ENCODE measurements at places on chromosomes 5 and 9.

DNA sequence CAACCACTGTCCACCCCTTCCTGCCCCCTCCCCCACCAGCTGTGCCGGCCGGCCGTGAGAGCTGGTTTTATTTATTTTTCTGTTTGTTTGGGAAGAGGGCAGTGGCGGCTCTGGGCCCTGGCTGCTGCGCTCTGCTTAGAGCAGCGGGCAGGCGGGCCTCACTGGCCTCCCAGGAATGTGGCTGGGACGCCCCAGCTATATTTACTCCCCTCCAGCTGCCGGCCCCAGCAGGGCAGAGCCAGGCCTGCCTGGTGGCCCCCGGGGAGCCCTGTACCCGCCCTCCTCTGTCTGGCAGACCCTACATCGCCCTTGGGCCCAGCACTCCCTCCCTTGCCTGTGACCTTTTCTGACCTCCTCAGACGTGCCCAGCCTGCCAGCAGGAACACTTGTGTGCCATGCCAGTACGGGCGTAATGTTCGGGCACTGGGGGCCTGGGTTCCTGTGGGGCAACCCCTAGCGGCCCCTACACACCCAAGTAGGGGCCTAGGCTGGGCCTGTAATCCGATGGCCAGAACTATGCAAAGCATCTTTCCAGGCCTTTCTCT, 7.7 kb downstream of the CXXC5 start:
- no peak for DNase-seq

DNA sequence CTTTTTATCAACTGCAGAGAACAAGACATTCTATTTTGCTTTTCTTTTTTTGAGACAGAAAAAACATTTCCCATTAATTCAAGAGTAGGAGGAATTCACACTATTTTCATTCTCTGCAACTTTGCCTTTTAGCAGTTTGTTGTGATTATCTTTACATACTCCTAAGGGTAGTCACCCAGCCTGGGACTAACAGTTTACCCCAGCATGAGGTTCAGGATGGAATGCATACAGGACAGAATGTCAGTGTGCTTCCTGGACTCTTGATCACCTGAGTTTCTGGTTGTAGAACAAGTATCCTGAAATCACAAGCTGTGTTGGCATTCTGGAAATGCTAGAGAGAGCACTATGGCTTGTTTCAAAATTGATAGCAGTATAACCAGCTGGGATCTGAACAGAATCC, 368.1 kb downstream of the KIF4B start:
- DNase-seq = no peak

GRCh38 chr9:13809401-13809800, 504.5 kb downstream of the NFIB start:
- DNase-seq = no peak

DNA sequence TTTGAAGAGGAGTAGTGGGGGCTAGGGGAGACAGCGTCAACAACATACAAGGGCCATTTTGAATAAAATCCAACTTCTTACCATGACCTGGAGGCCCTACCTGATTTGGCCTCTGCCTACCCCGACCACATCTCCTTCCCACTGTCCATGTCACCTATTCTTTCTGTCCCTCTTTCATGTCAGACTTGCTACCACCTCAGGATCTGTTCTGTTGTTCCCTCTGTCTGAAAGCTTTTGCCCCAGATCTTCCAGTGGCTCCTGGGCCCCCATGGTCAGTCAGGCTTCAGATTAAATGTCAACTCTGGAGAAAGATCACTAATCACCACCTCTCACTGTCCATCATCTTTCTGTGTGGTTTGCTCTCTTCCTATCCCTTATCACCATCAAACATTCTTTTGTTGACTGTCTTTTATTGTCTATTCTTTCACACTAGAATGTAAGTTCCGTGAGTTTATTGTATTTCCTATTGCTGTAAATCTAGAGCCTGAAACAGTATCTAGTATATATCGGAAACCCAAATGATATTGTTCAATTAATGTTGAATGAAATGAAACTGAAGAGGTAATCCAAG, 31.2 kb upstream of the APC start:
- DNase-seq = no peak

GRCh38 chr9:87610200-87611155, 112.8 kb downstream of the DAPK1 start:
- no peak for DNase-seq

GRCh38 chr9:92964607-92965060, 17.3 kb downstream of the FGD3 start:
- no peak for DNase-seq

DNA sequence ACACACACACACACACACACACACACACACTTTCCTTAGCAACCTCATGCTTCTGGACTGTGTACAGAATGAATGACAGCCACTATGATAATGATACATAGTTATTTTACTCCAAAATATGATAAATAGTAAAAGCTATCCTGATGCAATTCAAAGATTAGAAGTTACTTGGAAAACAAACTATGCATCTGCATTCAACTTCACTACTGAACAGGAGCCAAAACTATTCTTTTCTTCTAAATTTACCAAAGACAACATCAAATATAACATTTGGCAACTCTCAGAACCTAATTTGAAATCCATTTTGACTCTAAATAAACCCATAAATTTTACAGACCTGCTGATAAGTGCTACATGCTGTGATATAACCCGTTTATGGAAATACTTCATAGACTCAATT, 33.3 kb downstream of the GLIS3 start:
- DNase-seq = no peak

- no peak for DNase-seq
Measured at GRCh38 chr5:155260798-155261197, 247.2 kb downstream of the KIF4B start.

GRCh38 chr5:61933787-61934626, 372.0 kb upstream of the KIF2A start:
- DNase-seq = peak; percentile 62

- no peak for DNase-seq
Measured at GRCh38 chr5:35618304-35618636, 607 bp downstream of the SPEF2 start.

DNA sequence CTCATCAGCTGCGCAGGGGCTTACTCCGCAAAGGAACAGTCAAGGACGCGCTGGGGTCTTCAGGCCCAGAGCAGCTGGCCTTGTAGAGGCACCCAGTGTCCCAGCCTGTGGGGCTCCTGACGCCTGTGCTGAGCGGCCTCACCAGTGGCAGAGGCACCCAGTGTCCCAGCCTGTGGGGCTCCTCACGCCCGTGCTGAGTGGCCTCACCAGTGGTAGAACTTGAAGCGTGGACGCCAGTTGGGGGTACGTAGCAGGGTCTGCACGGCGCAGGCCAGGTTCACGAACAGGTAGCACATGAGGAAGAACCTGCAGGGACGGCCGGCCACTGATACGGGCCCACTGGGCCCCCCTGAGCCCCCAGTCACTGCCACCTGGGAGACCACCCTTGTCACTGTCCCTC, 35.9 kb downstream of the SLC12A7 start:
- no peak for DNase-seq

DNA sequence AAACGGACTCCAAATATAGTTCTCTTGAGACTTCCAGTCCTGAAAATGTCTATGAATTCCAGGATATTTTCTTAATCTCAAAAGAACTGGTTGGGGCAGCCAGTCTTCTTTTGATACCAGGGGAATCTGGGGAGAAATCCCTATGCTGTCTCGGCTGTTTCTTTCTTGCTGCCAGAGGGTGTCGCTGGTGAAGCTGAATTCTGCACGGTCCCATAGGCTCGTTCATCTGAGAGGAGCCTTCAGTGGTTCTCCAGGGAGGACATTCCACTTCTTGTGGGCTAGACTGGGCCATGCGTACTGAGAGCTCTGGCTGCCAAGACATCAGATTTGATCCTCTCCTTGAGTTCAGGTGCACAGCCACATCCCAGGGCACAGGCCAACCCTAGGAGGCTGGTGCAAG, 155.0 kb upstream of the CLINT1 start:
- no peak for DNase-seq

DNA sequence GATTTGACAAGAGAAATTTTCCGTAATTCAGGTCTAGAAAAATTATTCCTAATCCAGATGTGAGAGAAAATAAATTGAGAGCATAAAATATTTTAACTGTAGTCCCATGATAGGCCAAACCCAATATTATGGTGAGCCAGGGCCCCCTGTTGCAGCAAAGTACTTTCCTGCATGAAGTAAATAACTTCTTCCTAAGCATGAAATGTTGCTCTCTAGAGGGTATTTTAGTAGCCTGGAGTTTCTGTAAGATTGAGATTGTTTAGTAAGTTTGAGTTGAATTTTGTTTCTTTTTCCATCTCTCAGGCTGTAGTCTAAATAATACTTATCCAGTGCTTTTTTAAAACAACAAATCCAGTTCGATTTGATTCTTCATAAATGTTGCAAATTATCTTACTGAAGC, 317.5 kb upstream of the MPDZ start:
- no peak for DNase-seq

DNA sequence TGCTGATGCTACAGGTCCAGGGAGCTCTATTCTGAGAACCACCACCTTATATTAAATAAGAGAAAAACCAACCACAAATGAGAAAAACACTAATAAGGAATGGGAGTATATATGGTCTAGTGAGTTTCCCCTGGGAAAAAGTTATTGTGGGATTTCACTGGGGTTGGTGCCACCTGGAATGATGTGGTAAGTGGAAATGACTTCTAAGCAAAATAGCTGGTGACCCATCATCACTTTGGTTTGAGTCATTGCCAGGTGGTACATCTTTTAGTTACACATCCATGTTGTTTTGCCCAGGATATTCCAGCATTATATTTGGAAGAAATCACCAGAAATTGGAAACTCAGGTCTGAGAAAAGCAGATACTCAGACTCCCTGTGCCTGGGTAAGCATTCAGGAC, 437.3 kb downstream of the DTWD2 start:
- no peak for DNase-seq

DNA sequence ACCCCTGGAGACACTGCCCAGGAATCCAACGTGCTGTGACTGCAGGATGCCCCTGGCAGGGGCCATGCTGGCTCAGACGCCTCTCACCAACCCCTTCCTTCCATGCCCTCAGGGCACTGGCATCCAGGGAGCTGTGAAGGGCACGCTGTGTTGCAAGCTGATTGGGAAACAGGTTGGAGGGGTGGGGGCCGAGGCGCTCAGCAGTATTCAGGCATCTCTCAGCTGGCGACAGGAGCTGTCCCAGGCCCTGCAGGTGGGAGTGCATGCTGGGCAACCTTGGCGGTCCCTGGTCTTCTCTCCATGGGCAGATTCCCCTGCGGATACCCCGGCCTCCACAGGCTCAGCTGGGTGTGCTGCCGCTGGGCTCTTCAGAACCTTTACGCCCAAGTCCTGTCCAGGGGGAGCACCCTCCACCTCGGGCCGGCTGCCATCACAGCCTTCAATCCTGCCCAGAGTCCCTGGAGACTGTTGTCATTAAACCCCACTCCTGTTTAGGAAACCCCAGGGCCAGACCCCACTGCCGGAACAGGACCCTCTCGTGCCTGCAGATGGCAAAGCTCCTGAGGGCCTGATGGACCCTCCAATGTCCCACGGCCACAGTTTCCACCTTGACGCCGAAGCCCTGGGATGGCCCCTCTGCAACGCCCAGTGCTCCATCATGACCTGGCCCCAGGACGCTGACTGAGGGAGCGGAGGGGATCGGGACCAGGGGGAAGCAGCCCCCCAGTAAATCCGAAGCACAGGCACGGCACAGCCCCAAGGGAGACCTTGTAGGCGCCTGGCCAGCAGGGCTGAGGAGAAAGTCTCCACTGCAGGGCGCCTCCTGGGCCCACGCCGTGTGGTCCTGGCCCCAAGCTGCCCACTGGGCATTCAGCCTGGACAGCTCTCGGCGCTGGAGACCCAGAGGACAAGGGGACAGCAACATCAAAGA, 9.3 kb downstream of the TPPP start:
- DNase-seq = no peak

DNA sequence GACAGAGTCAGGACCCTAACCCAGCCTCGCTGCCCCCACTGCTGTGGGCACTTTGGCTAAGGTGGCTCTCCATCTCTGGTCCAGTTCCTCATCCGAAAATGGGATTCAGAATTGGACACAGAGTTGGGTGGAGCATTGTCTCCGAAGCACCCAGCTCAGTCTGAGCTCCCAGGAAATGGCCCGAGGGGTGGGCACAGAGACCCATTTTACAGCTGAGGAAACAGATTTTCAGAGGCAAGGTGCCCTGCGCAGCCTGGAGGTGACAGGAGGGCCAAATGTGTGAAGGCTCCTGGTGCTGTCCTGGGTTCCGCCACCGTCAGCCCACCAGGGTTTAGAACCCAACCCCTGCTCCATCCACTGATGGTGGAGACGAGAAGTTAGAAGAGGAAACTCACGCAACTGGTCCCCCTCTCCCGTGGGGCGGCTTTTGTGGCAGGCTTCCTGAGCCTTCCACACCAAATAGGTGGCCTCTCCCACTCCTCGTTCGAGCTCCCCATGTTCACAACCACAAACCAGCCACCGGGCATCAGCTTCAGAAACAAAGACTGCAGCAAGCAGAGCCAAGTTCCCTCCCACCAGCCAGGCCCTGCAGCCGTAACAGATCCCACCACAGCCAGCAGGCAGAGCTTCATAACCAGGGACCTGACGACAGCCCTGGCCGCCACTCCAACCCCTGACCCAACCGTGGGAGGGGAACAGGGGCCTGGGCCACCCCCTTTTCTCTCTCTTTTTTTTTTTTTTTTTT, 90.9 kb upstream of the LMX1B start:
- DNase-seq = no peak

DNA sequence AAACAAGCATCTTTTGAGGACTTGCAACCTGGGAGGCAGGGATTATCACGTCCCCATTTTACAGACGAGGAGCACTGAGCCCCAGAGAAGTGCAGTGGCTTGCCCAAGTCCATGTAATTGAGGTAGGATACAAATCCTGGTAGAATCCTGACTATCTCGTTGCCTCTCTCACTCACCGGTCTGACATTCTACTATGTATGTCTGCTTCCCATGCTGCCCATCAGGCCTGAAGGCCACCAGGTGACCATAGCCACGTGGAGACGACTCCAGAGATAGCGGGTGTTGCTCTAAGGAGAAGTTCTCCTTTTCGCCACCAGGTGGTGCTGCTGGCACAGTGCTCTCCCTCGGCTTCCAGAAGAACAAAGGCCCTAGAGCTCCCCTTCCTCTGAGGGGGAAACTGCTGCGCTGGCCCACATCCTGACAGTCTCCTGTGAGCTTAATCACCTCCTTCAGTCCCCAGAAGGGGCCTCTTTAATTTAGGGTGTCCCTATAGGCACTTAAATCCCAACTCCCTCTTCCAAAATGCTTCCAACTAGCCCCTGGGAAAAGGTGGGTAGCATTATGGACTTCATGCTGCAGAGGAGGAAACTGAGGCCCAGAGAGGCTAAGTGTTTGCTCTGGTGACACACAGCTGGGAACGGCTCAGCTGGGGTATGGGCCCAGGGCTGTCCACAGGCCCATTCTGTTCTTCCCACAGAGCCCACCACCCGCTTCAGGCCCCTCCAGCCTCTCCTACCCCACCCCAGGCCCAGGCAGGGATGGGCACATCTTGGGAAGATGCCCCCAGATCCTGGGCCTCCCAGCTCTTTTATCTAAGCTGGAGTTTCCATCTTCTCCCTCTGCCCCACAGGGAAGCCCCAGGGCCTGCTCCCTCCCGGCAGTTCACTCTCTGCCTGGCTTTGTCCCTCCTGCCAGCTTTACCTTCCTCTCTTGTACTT, 6.4 kb downstream of the SLC34A1 start:
- peak; percentile 77 for DNase-seq

DNA sequence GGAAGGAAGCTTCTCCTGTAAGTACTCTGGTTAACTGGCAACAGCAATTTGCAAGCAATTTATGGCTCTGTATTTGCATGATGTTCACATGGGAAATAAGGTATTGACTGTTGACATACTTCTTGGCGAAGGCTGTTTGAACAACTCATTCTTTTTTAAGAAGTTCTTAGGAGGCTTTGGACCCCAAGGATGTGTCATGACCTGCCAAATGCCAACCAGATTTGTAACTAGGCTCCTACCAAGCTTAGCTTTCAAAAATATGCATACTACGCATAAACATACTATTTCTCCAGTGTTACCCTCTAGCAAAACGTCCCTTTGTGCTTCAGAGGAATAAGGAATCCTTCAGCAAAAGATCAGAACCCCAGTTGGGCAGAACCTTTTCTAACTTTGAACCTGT, 165.2 kb upstream of the MSX2 start:
- DNase-seq = no peak
